ENCODE measurements at places on chromosomes 3 and 15.
A peak's percentile ranks its signal among the peaks of the same experiment; 100 is the strongest.

DNA sequence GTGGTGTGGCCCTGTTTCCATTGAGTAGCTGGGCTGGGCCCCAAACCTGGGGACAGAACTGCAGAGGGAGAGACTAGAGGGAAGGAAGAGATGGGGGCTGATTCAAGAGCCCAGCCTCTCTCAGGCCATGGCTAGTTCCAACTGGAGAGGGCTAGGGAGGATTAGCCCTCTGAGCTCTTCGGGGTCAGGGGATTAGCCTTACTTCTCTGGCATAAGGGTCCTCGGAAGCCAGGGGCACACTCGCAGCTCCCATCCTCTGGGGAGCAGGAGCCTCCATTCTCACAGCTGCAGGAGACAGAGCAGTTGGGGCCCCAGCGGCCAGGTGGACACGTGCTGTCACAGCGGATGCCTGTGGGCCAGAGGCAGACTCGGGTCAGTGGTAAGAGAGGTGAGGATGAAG lies 53.3 kb downstream of the RAB11A start:
- DNase-seq: no peak

DNA sequence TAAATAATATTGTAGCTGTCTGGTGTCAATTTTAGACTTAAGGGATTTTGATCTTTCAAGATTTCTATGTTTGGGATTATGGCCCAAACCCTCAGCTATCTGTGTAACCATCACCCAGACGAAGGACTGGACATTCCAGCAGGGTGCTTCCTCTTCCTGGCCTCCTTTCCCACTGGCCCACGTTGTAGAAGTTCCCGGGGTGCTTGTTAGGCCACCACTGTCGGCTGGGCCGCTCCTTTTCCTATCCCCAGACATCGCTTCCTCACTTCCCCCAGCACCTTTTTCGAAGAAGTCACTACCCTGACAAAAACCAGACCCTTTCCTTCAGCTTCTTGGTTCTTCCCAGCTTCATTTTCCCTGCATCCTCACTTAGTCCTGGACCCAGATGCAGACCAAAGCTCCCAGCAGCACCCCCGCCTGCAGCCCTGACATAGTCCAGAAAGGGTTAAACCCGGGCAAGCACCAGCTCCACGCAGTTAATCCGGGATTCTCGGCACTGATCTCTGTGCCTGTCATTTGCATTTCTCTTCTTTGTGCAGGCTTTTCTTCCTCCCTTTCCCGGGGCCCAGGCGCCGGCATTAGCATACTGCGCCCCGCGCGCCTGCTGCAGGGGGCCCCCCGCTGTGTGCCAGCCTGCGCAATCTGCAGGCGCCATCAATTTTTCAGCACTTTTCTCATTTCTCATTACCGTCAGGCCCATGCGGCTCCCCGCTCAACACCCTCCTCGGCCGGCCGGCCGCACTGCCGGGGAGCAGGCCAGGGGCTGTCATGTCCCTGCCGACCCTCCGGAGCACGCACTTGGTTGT lies 90.6 kb downstream of the ZNF621 start:
- DNase-seq: no peak

DNA sequence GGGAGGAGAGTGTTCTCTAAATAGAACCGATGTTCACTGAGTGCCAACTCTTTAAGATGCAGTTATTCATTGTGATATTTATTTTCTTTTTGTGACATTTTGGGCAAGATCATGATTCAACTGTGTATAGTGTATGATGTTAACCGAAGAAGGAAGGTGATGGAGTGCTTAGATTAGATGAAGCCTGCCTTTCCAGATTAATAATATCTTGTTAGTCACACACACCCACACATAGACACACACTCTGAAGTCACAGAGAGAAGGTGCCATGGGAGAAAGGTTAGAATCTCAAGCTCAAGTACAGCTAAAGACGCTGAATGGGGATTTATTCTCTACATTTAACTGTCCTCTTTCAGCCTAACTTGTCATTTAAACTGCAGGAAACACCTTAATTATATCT lies 77.0 kb downstream of the SLC9A9 start:
- DNase-seq: no peak

GRCh38 chr3:38655708-38656300 lies 6.3 kb upstream of the SCN5A start:
- no peak for DNase-seq

DNA sequence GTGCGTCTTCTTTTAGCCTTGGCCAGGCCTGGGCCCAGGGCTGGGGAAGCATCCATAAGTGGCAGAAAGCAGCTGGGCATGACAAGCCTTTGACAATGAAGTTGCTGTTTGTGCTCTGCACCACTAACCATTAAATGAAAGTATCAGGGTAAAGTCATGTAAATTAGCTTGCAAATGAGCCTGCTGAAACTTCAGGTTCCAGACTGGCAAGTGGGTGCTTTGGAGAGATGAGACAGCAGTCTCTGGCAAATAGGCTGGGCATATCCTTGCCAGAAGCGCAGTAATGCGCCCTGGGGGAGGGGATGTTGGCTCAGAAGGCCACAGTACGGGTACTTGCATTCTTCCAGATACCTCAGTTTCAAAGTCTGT lies 40.7 kb downstream of the RAB6B start:
- DNase-seq: no peak

DNA sequence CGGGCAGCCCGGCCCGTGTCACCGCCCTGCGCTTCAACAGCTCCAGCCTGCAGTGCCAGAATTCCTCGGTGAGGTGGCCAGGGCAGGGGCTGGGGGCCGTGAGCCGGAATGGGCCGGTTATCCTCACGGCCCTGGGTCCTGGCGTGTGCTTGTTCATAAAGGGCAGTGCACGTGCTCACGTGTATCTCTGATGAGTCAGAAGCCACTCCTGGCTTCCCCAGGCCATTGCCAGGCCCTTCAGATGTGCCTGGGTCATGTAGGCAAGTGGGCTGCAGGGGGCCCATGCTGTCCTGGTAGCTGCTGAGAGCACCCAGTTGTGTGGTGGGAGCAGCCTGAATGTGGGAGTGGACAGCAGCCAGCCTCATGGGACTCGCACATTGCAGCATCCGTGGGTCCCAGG lies 29.2 kb downstream of the PLXNA1 start:
- DNase-seq: no peak

DNA sequence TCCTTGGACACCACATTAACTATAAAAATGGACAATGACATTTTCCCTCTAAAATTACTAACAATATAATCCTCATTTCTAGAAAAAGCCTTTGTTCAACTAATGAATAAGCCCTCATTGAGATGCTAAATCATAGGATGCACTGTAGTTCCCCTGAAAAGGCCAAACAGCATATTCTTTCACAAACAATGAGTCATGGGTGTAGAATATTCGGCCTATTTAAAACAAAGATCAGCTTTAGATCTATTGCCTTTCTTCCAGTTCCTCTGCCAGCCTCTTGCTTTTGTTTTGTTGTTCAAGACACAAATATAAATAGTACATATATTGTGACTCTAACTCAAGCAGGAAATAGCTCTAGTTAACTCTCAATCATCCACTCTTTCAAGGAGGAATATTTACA lies 82.5 kb downstream of the ADAM10 start:
- no peak for DNase-seq

DNA sequence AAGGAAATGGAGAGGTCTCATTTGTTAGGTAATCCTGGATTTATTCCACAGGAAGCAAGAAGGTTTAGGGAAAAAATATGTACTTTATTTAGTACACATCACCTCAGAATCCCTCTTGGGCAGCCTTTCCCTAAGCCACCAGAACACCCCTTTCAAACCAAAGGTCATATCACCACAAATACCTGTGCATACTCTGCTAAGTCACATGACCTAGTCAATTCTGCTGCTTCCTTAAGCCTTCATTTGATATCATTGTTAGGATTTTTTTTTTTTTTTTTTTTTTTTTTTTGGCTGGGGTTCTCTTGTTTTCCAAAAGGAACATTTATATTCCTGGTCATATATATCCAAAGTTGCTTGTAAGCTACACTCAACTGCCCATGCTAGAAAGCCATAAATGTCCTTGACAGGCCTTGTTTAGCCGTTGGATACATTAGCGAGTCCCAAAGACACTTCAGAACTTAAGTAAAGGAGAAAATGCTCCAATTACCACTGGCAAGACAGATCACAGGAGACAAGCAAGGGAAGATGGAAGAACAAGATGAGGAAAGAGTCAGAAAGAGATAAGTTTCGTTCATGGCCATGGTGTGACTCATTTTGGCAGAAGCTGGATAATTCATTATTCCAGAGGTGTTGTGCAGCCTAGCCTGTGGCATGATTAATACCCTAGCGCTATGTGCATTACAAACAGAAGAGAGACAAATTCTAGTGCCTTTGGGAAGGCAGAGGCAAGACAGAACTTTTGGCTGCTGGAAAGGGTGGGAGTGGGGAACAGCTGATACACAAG lies 155.6 kb upstream of the SLC2A2 start:
- no peak for DNase-seq

DNA sequence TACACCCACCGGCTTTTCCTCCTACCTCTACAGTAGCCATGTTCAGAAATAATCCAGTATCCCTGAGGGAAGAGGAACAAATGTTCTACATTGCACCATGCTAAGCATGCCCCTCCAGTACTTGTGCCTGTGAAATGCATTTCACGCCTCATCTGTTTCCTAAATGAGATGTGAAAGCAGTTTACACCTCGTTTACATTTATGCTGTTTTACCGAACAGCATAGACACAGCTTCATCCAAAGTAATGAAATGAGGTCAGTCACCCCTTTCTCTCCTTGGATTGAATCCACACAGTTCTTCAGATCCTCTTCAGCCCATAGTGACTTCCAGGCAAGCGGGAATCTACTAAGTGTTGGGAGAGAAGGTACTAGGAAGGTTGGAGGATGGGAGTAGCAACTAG lies 514.3 kb downstream of the PDCD6IP start:
- DNase-seq: no peak

- DNase-seq: no peak
Observed at GRCh38 chr3:155233213-155233612, 60.3 kb downstream of the STRIT1 start.

DNA sequence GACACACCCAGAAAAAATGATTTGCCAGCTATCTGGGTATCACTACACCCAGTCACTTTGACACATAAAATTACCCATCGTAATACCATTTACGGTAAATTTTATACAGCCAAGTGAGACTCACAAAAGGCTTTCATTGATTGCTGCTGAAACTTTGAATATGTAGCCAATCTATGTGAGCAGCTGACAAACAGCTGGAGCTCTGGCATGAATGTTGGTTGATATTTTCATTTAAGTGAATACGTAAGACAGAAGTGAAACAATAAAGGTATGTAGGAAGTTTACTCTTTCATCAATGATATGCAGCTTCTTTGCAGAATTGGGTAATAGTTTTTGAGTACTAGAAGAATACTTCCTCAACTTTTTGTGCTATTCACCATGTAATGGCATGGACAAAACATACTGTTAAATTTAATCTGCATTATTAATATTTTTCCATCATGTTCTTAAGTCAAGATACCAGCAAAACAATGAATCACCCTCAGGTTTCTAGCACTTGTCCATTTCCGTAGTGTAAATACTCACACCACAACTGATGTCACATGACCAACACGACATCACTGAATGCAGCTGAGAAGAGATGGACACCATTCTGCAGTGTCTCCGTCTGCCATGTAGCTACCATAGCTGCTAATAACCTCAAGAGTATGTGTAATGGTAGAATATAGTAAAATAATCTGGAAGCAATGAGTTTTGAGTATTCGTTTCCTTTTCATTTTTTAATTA lies 205.9 kb upstream of the HES1 start:
- no peak for DNase-seq

- no peak for DNase-seq
Observed at GRCh38 chr3:183427876-183428446, 458 bp downstream of the MCF2L2 start.

DNA sequence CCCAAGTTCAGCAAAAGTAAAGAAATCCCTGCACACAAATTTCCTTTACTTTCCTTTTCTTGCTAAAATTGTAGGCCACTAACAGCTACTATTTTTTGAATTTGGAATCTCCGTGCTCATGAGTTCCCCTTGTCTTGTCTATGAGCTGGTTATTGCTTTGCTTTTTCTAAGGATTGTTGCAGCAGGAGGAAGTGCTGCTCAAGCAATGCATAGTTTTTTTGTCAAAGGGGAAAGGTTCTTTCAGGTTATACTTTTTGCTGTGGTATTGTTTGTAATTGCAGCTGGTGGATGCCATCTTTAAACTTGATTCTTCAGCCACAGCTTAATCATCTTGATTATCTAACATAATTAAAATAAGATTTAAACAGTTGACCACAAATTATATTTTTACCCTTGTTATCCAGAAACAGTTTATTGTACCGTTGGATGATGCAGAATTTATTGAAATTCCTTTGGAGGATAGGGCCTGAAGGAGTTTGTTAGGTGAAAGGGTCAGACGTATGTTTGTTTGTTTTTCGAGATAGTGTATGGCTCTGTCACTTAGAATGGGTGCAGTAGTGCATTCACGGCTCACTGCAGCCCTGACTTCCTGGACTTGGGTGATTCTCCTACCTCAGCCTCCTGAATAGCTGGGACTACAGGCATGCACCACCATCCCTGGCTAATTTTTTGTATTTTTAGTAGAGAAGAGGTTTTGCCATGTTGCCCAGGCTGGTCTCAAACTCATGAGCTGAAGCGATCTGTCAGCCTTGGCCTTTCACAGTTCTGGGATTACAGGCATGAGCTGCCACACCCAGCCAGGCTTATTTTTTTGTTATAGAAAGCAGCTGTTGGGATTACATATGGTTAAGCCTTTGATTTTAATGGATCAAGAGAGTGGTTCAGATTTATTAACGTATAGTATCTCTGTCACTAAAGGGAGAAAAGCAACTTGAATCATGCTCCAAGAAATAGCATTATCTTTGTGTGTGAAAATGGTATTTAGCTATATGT lies 11.7 kb downstream of the MGA start:
- no peak for DNase-seq

GRCh38 chr3:183185696-183186095 lies 23.2 kb upstream of the LAMP3 start:
- DNase-seq: no peak

- no peak for DNase-seq
Observed at GRCh38 chr15:99511531-99511865, 54.3 kb upstream of the MEF2A start.

DNA sequence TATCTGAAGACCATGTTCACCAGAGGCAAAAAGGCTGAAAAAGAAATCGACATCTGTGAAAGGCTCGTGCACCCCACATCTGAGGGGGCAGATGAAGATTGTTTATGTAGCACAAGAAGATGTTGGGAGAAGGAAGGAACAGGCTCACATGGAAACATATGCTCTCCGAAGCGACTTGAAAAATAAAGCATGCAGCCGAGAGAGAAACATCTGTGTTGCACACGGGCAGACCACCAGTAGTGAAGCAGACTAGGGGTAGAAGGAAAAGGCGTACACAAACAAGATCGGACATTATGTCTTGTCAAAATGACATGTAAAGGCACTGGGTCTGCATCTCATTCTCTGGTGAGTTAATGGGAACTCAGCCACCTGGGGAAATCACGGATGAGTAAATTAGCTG lies 356.5 kb downstream of the ZIC4 start:
- no peak for DNase-seq

GRCh38 chr3:154120961-154121700 lies at the start of gene ARHGEF26:
TSS of gene ARHGEF26 (plus strand) at chr3:154121390. CDS start at chr3:154121993, 603 bp downstream.
- DNase-seq: peak; percentile 45

GRCh38 chr3:196757876-196758739 lies 18.5 kb downstream of the PAK2 start:
- no peak for DNase-seq

- DNase-seq: no peak
Observed at GRCh38 chr3:10944866-10945265, 47.7 kb upstream of the SLC6A1 start.

- DNase-seq: no peak
Observed at GRCh38 chr15:49064281-49064653, 18.0 kb upstream of the SECISBP2L start.

- no peak for DNase-seq
Observed at GRCh38 chr3:134609821-134610431, 40.9 kb downstream of the KY start.

- DNase-seq: no peak
Observed at GRCh38 chr15:69735121-69735520, 282.5 kb downstream of the RPLP1 start.

- DNase-seq: no peak
Observed at GRCh38 chr15:83653288-83653638, 660 bp upstream of the ADAMTSL3 start.

Data from stimulated activated CD8-positive, alpha-beta memory T cell treated with anti-CD3 and anti-CD28 coated beads, Interleukin-15, amount 100 ng/mL, for 1 hour (primary cell).